Dermis lymphatic vessel endothelial cell (primary cell): ENCODE measurements at places on chromosomes 5 and 9. TPM values are rescaled to one million over a fixed set of nuclear protein-coding genes. Genes with fewer than 3 reads are reported as not detected.

Gene CD72
- 0.09 and 0.11 TPM in 2 replicates for total RNA-seq

Gene PCDHB9
- total RNA-seq: 0.22 and 0.26 TPM in 2 replicates

Gene GPR150
- under 0.01 TPM in 2 replicates for total RNA-seq

Gene FABP6
- total RNA-seq: not detected in 2 replicates

Gene SNX18
- 11.2 and 18.4 TPM in 2 replicates for total RNA-seq

Gene SHISAL2B
- total RNA-seq: not detected in 2 replicates

Gene FCHO2
- 35.2 and 37.9 TPM in 2 replicates for total RNA-seq

Gene SLC6A7
- total RNA-seq: not detected in 2 replicates

Gene PTTG1
- 26.3 and 38.9 TPM in 2 replicates for total RNA-seq

Gene LECT2
- not detected in 2 replicates for total RNA-seq

Gene DRD1
- total RNA-seq: not detected in 2 replicates

Gene ANKRD31
- total RNA-seq: under 0.01 TPM in 2 replicates

Gene RNF183
- not detected in 2 replicates for total RNA-seq

Gene LCN15
- not detected in 2 replicates for total RNA-seq

Gene PDCD1LG2
- total RNA-seq: 0.34 and 0.54 TPM in 2 replicates
